ENCODE measurements at places on chromosomes 5 and 9.

DNA sequence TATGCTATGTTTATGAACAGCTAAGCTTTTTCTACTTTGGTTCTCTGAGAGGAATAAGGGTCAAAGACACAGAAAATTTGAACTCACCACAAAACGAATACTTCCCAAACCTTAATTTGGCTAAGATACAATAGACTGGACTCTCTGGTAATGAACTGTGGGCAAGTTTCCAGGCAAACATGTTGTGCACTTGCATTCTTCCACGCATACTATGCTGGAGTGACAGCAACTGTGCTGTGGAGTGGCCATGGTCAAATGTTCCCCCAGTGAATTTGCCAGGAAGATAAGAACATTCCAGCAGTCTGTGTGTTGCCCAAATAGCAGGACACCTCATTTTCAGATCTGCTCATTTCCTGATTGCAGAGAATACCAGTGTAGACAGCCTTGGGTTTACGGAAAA is 275.3 kb upstream of the IL12B start:
- H3K4me1 ChIP-seq = peaks cover 2% of the 10 kb centered on the region
- DNase-seq = no peak
- peaks cover 5% of the 10 kb centered on the region for H3K27me3 ChIP-seq
- H3K4me3 ChIP-seq = no peak overlapping the region

GRCh38 chr9:108077556-108077955 is 588.0 kb upstream of the KLF4 start:
- H3K27ac ChIP-seq = no peak overlapping the region
- no peak overlapping the region for H3K4me3 ChIP-seq
- no peaks in the 10 kb centered on the region for H3K4me1 ChIP-seq
- H3K36me3 ChIP-seq = no peaks in the 10 kb centered on the region
- no peak for DNase-seq
- H3K27me3 ChIP-seq = no peaks in the 10 kb centered on the region

- no peaks in the 10 kb centered on the region for H3K36me3 ChIP-seq
- no peak overlapping the region for H3K4me3 ChIP-seq
- DNase-seq = no peak
- H3K27ac ChIP-seq = no peak overlapping the region
These were observed 79.1 kb upstream of the PLPP6 start for GRCh38 chr9:4583001-4583400.

- H3K27me3 ChIP-seq = no peaks in the 10 kb centered on the region
- no peak overlapping the region for H3K27ac ChIP-seq
- no peaks in the 10 kb centered on the region for H3K36me3 ChIP-seq
These were observed 43.4 kb downstream of the AMBP start for GRCh38 chr9:114034661-114035062.

DNA sequence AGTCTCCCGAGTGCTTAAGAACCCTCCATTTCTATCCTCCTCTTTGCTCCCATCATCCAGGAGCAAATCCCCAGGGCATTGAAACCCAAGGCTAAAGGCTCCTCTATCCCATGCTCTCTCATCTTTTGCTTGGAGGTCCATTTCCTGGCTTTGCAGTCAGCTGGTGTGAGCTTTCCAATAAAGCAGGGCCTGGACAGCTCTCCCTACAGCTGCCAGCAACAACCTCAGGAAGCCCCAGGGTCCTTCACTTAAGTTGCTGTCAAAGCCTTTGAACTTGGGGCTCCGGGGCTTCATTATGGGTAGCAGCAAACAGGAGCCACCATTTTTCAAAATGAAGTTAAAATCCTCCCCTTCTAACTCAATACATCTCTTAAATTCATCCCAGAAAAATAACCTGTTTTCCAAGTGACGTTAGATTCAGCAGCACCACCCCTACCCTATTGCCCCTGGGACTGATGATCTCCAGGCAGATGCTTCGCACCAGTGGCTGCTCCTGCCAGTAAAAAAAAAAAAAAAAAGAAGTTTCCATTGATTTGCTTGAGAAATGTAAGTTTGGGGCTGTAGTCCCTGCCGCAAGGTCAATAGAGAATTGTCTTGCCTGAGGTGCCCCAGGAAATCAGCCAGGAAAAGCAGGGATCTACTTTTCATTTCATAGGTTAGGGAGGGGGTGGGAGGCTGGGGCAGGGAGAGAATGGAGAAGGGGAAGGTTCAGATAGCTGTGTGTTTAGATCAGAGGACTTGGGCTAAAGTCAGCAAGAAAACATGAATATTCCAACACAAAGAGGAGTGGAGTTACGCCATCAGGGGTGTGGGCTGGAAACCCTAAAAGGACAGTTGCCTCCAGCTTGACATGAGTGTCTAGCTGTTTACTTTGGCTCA is 83.8 kb upstream of the IL6ST start:
- H3K27ac ChIP-seq = no peak overlapping the region
- H3K4me1 ChIP-seq = peaks cover 45% of the 10 kb centered on the region
- H3K27me3 ChIP-seq = peaks cover 5% of the 10 kb centered on the region

- H3K4me3 ChIP-seq = no peak overlapping the region
- peak; percentile 88 for DNase-seq
- H3K36me3 ChIP-seq = no peaks in the 10 kb centered on the region
These were observed 4.2 kb upstream of the ENTPD8 start for GRCh38 chr9:137445275-137445807.

DNA sequence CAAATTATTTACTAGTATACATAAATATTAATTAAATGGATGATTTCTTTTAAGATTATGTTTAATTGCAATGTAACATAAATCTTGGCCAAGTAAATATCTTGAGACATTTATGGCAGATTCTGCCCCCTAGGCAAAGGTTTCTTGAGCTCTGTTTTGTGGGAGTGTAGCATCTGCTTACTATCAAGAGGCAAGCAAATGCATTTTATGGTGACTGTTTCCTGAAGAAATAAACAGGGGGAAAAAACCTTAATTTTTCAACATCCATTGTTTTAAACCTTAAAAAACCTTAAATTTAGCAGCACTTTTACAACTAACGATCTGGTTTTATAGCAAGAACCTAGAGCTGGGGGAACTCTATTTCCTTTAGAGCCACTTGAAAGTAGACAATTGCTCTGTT is 25.7 kb upstream of the FREM1 start:
- no peaks in the 10 kb centered on the region for H3K36me3 ChIP-seq
- no peaks in the 10 kb centered on the region for H3K27me3 ChIP-seq
- no peak overlapping the region for H3K27ac ChIP-seq
- H3K4me3 ChIP-seq = no peak overlapping the region
- H3K4me1 ChIP-seq = no peaks in the 10 kb centered on the region

- no peak overlapping the region for H3K4me3 ChIP-seq
- no peak for DNase-seq
- H3K4me1 ChIP-seq = peaks cover 2% of the 10 kb centered on the region
- no peaks in the 10 kb centered on the region for H3K36me3 ChIP-seq
- H3K27ac ChIP-seq = no peak overlapping the region
- peaks cover 3% of the 10 kb centered on the region for H3K27me3 ChIP-seq
These were observed 43.2 kb downstream of the GARNL3 start for GRCh38 chr9:127307802-127308201.

DNA sequence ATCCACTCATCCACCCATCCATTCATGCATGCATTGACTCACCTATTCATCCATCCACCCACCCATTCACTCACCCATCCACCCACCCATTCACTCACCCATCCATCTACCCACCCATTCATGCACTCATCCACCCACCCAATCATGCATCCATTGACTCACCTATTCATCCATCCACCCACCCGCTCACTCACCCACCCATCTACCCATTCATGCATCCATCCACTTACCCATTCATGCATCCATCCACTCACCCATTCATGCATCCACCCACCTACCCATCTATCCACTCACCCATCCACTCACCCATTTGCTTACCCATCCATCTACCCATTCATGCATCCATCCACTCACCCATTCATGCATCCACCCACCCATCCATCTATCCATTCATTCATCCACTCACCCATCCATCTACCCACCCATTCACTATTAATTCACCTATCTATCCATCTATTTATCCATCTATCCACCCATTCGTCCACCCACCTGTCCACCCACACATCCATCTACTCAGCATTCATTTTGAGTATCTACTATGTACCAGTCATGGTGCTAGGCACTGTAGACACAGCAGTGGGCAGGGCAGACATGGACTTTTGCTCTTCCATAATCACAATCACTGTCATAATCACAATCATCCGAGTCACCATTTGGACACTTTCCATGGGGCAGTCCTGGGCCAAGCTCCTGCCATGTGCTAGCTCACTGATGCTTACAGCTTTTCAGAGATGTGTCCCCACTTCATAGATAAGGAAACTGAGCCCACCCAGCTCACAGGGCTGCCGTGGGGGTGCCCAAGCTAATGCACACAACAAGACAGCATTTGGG is 34.4 kb downstream of the HMCN2 start:
- H3K27me3 ChIP-seq = no peaks in the 10 kb centered on the region
- no peak overlapping the region for H3K27ac ChIP-seq
- H3K4me3 ChIP-seq = no peak overlapping the region
- DNase-seq = no peak
- no peaks in the 10 kb centered on the region for H3K4me1 ChIP-seq

- no peaks in the 10 kb centered on the region for H3K4me1 ChIP-seq
- no peaks in the 10 kb centered on the region for H3K27me3 ChIP-seq
- no peak for DNase-seq
- no peaks in the 10 kb centered on the region for H3K36me3 ChIP-seq
- H3K4me3 ChIP-seq = no peak overlapping the region
- H3K27ac ChIP-seq = no peak overlapping the region
These were observed 136.0 kb upstream of the NREP start for GRCh38 chr5:111892949-111893348.

DNA sequence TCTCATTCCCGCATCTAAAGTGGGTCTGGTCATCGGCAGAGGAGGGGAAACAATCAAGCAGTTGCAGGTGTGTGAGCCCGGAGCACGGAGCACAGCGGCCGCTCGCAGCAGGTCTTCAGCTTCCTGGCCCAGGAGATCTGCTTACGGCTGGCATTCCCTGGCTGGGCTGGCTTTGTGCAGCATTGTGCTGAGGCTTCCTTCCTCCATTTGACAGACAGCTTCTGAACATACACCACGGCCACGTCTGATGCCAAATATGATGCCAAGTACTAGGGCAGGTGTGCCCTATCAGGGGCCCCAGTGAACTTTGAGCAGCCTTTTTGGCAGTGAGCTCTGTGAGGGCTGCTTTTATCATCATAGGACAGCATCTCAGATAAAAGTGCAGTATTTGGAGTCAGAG is 37.1 kb downstream of the FUBP3 start:
- H3K27me3 ChIP-seq = no peaks in the 10 kb centered on the region
- H3K4me3 ChIP-seq = no peak overlapping the region
- H3K27ac ChIP-seq = no peak overlapping the region
- no peak for DNase-seq

GRCh38 chr9:114033397-114034103 is 44.5 kb downstream of the AMBP start:
- peak; percentile 14 for DNase-seq
- H3K4me1 ChIP-seq = no peaks in the 10 kb centered on the region
- H3K27ac ChIP-seq = no peak overlapping the region
- no peaks in the 10 kb centered on the region for H3K27me3 ChIP-seq

DNA sequence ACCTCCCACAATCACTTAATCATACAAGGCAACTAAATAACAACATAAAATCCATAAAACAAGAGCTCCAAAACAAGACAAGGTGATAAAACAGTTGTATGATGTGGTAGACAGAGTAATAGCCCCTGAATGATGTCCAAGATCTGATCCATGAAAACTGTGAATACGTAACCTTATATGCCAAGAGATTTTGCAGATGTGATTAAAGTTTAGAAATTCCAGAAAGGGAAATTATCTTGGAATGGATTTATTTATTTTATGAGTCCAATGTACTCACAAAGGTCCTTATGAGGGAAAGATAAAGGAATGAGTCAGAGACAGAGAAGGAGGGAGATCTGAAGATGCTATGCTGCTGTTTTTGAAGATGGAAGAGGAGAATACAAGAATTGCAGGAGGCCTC is 1775.7 kb upstream of the C9orf72 start:
- H3K4me3 ChIP-seq = no peak overlapping the region
- no peak for DNase-seq
- no peak overlapping the region for H3K27ac ChIP-seq

DNA sequence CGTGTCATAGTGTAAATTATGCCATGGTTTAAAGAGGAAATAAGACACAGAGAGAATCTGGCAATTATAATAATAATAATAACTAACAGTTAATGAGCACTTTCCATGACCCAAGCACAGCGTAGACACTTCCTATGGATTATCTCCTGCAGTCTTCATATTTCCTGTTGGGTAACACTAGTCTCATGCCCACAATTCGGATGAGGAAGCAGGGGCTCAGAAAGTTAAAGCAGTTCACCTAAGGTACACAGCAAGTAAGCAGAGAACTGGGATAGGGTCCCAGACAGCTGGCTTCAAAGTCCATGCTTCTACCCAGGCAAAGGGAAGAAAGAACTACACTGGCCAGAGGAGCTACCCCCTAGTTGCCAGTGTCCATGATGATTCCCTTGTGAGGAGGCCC is 27.9 kb upstream of the TGFBI start:
- H3K4me1 ChIP-seq = no peaks in the 10 kb centered on the region
- no peak overlapping the region for H3K27ac ChIP-seq
- no peak for DNase-seq
- no peaks in the 10 kb centered on the region for H3K36me3 ChIP-seq

DNA sequence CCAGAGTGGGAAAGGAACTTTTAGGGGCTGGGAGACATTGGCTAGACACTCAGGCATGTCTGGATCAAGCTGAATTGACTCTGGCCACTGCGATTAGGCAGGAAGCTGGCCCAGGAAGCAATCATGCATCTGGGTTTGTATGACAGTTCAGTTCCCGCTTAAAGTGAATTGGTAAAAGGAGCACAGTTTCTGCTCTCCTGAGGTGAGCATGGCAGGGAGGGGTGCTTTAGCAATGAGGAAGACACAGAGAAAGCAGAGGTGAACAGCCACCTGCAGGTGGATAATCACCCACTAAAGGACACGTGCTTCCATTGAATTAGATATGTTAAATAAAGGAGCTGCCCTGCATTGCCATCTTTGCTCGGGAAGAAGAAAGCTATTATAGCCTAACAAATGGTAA is 248.1 kb upstream of the MAP3K1 start:
- no peak overlapping the region for H3K27ac ChIP-seq
- DNase-seq = no peak
- no peak overlapping the region for H3K4me3 ChIP-seq
- peaks cover 4% of the 10 kb centered on the region for H3K27me3 ChIP-seq
- H3K36me3 ChIP-seq = peaks cover under 1% of the 10 kb centered on the region

GRCh38 chr5:138467711-138468132 is 2.4 kb downstream of the EGR1 start:
- no peak overlapping the region for H3K27ac ChIP-seq
- peaks cover 24% of the 10 kb centered on the region for H3K27me3 ChIP-seq
- peaks cover 20% of the 10 kb centered on the region for H3K4me1 ChIP-seq
- DNase-seq = peak; percentile 30
- peaks cover 13% of the 10 kb centered on the region for H3K36me3 ChIP-seq

DNA sequence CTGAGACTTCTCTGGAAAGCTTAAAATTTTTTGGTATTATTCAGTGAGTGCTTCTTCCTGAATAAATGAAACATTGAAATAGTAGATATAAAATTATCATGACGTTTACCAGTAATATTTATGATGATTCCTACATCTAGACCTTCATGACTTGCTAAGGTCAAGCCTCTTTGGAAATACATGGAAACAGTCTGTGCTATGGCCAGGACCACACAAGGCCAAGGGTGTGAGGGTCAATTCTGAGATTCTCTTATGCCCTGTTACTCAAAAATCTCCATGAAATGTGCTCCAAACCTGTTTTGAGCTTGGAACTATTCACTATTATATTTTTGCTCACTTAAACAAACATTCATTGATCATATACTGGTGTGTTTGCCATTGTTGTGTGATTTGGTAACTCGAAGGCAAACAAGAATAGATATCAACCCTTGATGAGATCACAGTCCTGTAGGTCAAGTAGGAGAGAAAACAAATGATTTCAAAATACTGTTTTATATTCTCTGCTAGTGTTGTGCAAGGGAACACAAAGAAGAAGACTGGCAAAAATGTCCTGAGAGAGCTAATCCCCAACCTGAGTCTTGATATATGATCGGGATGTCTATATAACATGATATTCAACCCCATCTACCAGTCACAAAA is 1254.9 kb upstream of the DMAC1 start:
- H3K27ac ChIP-seq = no peak overlapping the region
- DNase-seq = no peak
- no peaks in the 10 kb centered on the region for H3K36me3 ChIP-seq
- H3K4me3 ChIP-seq = no peak overlapping the region
- no peaks in the 10 kb centered on the region for H3K4me1 ChIP-seq
